ENCODE measurements at places on chromosomes 2 and 18. TPM values are rescaled to one million over a fixed set of nuclear protein-coding genes. Genes with fewer than 3 reads are reported as not detected.

Gene ARHGAP15
- total RNA-seq: 1.7 TPM

Gene NEB
- total RNA-seq: 1.1 TPM

Gene MROH2A
- under 0.01 TPM for total RNA-seq

Gene LCT
- not detected for total RNA-seq

Gene TUBA3E
- not detected for total RNA-seq

Gene APCDD1
- total RNA-seq: 49.1 TPM

Gene TRABD2A
- 1.8 TPM for total RNA-seq

Gene GPR39
- total RNA-seq: 1.1 TPM

Gene USP37
- 7.0 TPM for total RNA-seq

Gene STARD6
- not detected for total RNA-seq

Gene SLC9A4
- total RNA-seq: 0.40 TPM

Gene LOXHD1
- not detected for total RNA-seq

Gene CD8B
- 3.9 TPM for total RNA-seq

Gene FBLN7
- total RNA-seq: 2.5 TPM

Gene LBX2
- total RNA-seq: not detected

Gene VWA3B
- not detected for total RNA-seq

Gene OLA1
- total RNA-seq: 79.0 TPM

Gene ALK
- total RNA-seq: not detected

Gene SLC23A3
- 0.82 TPM for total RNA-seq

Gene SYT4
- total RNA-seq: not detected

Gene ENOSF1
- 31.7 TPM for total RNA-seq

Gene C2orf49
- total RNA-seq: 11.8 TPM

Gene ATIC
- total RNA-seq: 29.4 TPM

Gene TLX2
- total RNA-seq: not detected

Gene DCDC2C
- not detected for total RNA-seq

Gene B4GALT6
- total RNA-seq: 3.6 TPM

Gene MGAT4A
- total RNA-seq: 9.8 TPM

Gene EPAS1
- total RNA-seq: 151 TPM

Measured in esophagus squamous epithelium (tissue), 5 donors.